SK-N-SH (cell line): ENCODE measurements at places on chromosomes 5 and 9. TPM values are rescaled to one million over a fixed set of nuclear protein-coding genes. Genes with fewer than 3 reads are reported as not detected.

DNA sequence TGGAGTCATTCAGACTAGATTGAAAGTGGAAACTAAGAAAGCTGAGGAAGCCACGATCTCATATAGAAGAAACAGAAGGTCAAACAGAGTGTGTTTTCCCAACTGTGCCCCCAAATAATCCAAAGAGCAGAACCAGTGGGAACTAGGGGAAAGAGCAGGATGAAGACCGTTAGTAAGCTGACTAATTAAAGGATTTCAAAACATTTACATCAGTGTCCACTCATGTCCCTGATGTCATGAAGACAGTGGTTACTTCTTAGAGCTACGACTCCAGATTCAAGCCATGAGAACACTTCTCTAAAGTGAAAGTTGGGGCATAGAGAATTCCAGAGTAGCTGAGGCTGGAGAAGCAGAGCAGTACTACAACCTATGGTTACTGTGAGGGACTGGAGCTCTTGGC is 119.6 kb upstream of the SLC12A2 start:
- H3K27ac ChIP-seq, result no peak overlapping the region
- no peaks in the 10 kb centered on the region for H3K27me3 ChIP-seq
- peaks cover 4% of the 10 kb centered on the region; the same call in 1 of the 2 replicates for H3K36me3 ChIP-seq
- H3K4me1 ChIP-seq, result peaks cover 15% of the 10 kb centered on the region
- no peak for DNase-seq

The CXCL14 gene
- polyA plus RNA-seq, result 0.05 and 0.08 TPM in 2 replicates

GRCh38 chr5:132008163-132008473 is 3.3 kb downstream of the ACSL6 start:
- H3K27ac ChIP-seq, result no peak overlapping the region
- peaks cover 9% of the 10 kb centered on the region; the same call in 1 of the 2 replicates for H3K4me1 ChIP-seq
- no peaks in the 10 kb centered on the region for H3K27me3 ChIP-seq
- no peak for DNase-seq
- no peak overlapping the region for H3K4me3 ChIP-seq

GRCh38 chr5:9698125-9698826 is 68.1 kb upstream of the TAS2R1 start:
- no peaks in the 10 kb centered on the region for H3K4me1 ChIP-seq
- no peak for DNase-seq
- no peaks in the 10 kb centered on the region for H3K36me3 ChIP-seq
- no peak overlapping the region for H3K27ac ChIP-seq

GRCh38 chr5:57976506-57976905 is 483.4 kb downstream of the PLK2 start:
- H3K4me3 ChIP-seq, result no peak overlapping the region
- DNase-seq, result no peak
- no peaks in the 10 kb centered on the region for H3K4me1 ChIP-seq
- H3K36me3 ChIP-seq, result no peaks in the 10 kb centered on the region
- no peak overlapping the region for H3K27ac ChIP-seq

DNA sequence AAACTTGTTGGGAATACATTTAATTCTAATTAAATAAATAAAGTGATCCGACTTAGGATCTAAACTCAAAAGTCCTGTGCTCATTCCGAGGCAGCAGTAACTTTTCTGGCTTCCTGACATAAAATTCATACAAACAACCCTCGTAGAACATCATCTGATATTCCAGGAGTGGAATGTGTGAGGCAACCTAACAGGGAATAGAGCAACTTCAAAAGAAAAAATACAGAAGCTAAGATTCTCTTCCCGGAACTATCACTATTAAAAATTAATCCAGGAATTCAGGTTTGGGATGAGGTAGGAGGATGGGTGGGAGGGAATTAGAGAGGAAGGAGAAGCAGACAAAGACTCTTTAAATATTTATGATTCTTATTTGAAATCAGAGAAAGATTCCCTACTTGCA is 32.9 kb upstream of the TRIO start:
- H3K36me3 ChIP-seq, result no peaks in the 10 kb centered on the region
- no peak for DNase-seq
- H3K27ac ChIP-seq, result no peak overlapping the region
- H3K4me1 ChIP-seq, result no peaks in the 10 kb centered on the region

DNA sequence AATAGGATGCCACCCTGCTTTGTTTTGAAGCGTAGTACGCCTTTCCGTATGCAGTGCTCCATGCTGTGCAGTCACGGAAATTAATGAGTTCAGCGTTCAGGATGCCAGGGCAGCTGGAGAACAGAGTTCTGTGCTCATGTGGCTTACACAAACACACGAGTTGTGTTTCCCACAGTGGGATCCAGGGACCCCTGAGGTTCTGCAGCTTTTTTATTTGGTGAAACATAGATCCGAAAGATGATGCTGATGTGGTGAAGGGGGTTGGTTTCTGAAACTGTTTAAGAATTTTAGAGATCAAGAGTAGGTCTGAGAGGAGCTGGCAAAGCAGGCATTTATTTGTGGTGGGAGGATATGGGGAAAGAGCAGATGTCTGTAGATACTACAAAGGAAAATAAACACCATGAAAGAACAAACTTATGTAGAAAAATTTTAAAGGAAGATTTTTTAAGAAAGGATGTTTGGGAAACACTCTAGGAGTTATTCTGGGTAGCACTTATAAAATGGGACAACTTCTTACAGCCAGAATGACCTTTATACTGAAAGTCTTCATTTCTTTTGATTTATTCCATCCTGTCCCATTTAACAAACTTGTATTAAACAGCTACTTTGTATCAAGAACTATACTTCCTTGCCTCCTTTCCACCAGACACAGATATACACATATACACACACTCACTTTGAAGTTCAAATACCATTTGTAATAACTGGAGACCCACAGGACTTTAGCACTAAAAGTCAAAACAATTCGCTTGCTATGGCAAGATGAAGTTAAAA is 52.7 kb downstream of the ITGA1 start:
- H3K36me3 ChIP-seq, result no peaks in the 10 kb centered on the region
- H3K4me3 ChIP-seq, result no peak overlapping the region
- DNase-seq, result peak; percentile 4
- H3K27me3 ChIP-seq, result no peaks in the 10 kb centered on the region
- H3K4me1 ChIP-seq, result peaks cover 12% of the 10 kb centered on the region; the same call in 1 of the 2 replicates

The WDR36 gene
- polyA plus RNA-seq, result 6.7 and 10.4 TPM in 2 replicates

DNA sequence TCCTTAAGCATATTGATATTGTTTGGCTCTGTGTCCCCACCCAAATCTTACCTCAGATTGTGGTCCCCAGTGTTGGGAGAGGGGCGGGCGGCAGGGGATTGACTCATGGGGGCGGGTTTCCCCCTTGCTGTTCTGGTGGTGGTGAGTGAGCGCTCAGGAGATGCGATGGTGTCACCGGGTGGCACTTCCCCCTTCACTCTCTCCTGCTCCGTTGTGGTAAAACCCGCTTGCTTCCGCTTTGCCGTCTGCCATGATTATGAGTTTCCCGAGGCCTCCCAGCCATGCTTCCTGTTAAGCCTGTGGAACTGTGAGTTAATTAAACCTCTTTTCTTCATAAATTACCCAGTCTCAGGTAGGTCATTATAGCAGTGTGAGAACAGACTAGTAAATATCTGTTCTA is 229.1 kb downstream of the IRX2 start:
- peaks cover 20% of the 10 kb centered on the region for H3K27me3 ChIP-seq
- H3K27ac ChIP-seq, result no peak overlapping the region
- DNase-seq, result no peak
- H3K4me1 ChIP-seq, result no peaks in the 10 kb centered on the region
- no peak overlapping the region for H3K4me3 ChIP-seq
- no peaks in the 10 kb centered on the region for H3K36me3 ChIP-seq

GRCh38 chr9:109117856-109118807 is 1.6 kb downstream of the TMEM245 start:
- 0 out of 2 replicates have a peak overlapping the region, but pooled peaks have one; percentile 7 for H3K27ac ChIP-seq
- DNase-seq, result peak; percentile 22
- no peaks in the 10 kb centered on the region for H3K36me3 ChIP-seq

GRCh38 chr9:2872931-2873323 is 29.0 kb upstream of the PUM3 start:
- H3K27ac ChIP-seq, result no peak overlapping the region
- no peak overlapping the region for H3K4me3 ChIP-seq
- peaks cover 28% of the 10 kb centered on the region; the same call in 1 of the 2 replicates for H3K27me3 ChIP-seq
- DNase-seq, result no peak
- no peaks in the 10 kb centered on the region for H3K36me3 ChIP-seq
- H3K4me1 ChIP-seq, result no peaks in the 10 kb centered on the region

- H3K4me3 ChIP-seq, result no peak overlapping the region
- H3K36me3 ChIP-seq, result no peaks in the 10 kb centered on the region
- peaks cover 11% of the 10 kb centered on the region for H3K4me1 ChIP-seq
- H3K27me3 ChIP-seq, result no peaks in the 10 kb centered on the region
These were observed 59.8 kb downstream of the MARCHF3 start for GRCh38 chr5:126970517-126971017.

The KIF12 gene
- 0.15 and 0.35 TPM in 2 replicates for polyA plus RNA-seq

- DNase-seq, result no peak
- H3K36me3 ChIP-seq, result no peaks in the 10 kb centered on the region
- no peaks in the 10 kb centered on the region for H3K4me1 ChIP-seq
- H3K4me3 ChIP-seq, result no peak overlapping the region
- no peaks in the 10 kb centered on the region for H3K27me3 ChIP-seq
These were observed 51.9 kb downstream of the DMRT2 start for GRCh38 chr9:1101846-1102641.

GRCh38 chr9:94805051-94805489 is 78.6 kb downstream of the AOPEP start:
- no peak overlapping the region for H3K4me3 ChIP-seq
- DNase-seq, result no peak
- H3K36me3 ChIP-seq, result peaks cover 36% of the 10 kb centered on the region
- no peak overlapping the region for H3K27ac ChIP-seq
- H3K27me3 ChIP-seq, result no peaks in the 10 kb centered on the region

- no peaks in the 10 kb centered on the region for H3K36me3 ChIP-seq
- no peaks in the 10 kb centered on the region for H3K27me3 ChIP-seq
- H3K4me1 ChIP-seq, result peaks cover 6% of the 10 kb centered on the region; the same call in 1 of the 2 replicates
- DNase-seq, result no peak
- no peak overlapping the region for H3K27ac ChIP-seq
- no peak overlapping the region for H3K4me3 ChIP-seq
These were observed 52.1 kb downstream of the CYSTM1 start for GRCh38 chr5:140227046-140227445.

DNA sequence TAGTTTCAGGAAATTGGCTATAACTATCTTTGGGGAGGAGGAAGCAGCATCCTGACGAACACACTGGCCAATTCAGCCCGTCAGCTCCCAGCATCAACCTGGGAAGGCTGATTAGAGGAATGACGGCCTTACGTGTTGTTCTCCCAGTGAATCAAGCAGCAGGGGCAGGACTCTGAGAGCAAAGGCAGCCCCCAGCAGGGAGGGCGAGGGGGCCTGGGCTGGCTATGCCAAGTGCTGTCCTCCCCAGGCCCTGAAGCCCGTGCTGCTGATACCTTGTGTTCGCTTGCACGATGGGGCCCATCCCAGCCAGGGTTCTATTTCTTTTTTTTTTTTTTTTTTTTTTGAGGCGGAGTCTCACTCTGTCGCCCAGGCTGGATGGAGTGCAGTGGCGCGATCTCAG is 254.1 kb downstream of the FSTL4 start:
- no peaks in the 10 kb centered on the region for H3K36me3 ChIP-seq
- no peak for DNase-seq
- no peaks in the 10 kb centered on the region for H3K27me3 ChIP-seq
- H3K4me3 ChIP-seq, result no peak overlapping the region
- no peak overlapping the region for H3K27ac ChIP-seq

DNA sequence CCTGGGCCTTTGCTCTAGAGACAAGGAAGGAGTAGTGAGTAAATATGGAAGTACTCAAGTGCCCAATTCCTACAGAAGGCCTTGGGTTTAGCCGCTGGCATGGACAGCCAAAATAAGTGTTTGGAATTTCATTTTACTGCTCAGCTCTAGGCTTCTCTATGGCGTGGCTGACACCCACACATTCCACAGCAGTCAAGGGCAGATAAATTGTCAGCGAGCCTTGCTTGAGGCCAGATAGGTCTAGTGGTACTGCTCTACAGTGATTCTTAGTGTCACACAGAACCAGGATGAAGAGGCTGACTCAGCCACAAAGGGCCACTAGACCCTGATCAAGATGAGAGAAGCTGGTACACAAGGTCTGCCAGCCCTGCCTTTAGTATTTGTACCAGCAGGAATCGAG is 111.0 kb upstream of the NFIB start:
- H3K36me3 ChIP-seq, result no peaks in the 10 kb centered on the region
- no peak overlapping the region for H3K27ac ChIP-seq
- no peaks in the 10 kb centered on the region for H3K27me3 ChIP-seq
- H3K4me3 ChIP-seq, result no peak overlapping the region
- peaks cover 15% of the 10 kb centered on the region; the same call in 1 of the 2 replicates for H3K4me1 ChIP-seq

DNA sequence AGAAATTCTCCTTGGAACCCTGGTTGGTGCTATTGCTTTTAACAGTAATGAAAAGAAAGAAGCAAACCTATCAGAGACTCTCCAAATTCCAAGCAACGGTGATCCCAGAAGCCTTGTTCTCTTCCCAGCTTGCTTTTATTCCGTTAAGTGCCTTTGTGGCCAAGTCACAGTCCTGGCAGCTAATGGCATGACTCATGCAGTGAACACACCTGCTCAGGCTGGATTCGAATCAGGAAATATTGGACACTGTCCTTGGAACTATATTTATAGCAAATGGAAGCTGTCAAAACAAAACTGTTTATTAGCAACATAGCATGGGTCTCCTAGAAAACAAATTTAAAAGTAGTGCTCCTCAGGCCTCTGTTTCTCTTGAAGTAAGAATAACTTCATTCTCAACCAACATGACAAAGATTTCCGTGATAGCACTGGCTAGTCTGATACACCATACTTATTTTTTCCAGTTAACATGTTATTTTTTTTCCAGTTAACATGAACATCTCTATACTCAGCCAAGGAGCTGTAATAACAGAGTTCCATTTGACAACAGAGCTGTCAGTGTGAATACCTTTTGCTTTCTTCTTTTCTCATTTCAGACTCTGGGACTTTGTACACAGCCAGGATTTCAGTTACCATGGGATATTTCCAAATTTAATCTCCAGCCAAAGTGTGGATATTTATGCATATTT is 502.4 kb downstream of the GADD45G start:
- no peak for DNase-seq
- H3K27ac ChIP-seq, result no peak overlapping the region
- H3K36me3 ChIP-seq, result no peaks in the 10 kb centered on the region
- H3K4me3 ChIP-seq, result no peak overlapping the region

- no peak overlapping the region; the same call in 1 of the 2 replicates for H3K27ac ChIP-seq
- H3K4me1 ChIP-seq, result no peaks in the 10 kb centered on the region
- no peaks in the 10 kb centered on the region for H3K27me3 ChIP-seq
- DNase-seq, result no peak
- no peak overlapping the region for H3K4me3 ChIP-seq
- H3K36me3 ChIP-seq, result no peaks in the 10 kb centered on the region
These were observed 76.2 kb upstream of the LPAR1 start for GRCh38 chr9:111114486-111114885.
